ENCODE measurements at places on chromosomes 13 and 19. TPM values are rescaled to one million over a fixed set of nuclear protein-coding genes. Genes with fewer than 3 reads are reported as not detected.

Gene CEACAM20
- 0.28 TPM for total RNA-seq

Gene SYNE4
- total RNA-seq: 19.7 TPM

Gene DBP
- total RNA-seq: 4.9 TPM

DNA sequence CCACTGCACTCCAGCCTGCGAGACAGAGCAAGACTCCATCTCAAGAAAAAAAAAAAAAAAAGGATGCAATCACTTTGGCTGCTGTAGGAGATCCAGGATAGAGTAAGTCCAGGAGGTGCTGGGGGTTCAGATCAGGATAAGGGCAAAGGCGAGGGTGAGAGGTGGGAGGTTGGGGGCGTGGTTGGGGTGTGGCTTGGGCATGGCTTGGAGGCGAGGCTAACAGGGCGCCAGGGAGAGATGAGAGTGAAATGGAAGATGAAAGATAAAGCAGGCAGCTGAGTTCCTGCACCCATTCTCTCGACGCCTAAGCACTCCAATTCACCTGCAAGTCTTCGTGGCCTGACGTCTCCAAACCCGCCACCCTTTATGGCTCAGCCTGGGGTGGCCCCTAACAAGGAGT, 25.0 kb upstream of the ZNRF4 start:
- no peaks in the 10 kb centered on the region for H3K4me1 ChIP-seq
- peaks cover 43% of the 10 kb centered on the region for H3K27me3 ChIP-seq
- no peak overlapping the region for H3K4me3 ChIP-seq
- no peak overlapping the region for H3K27ac ChIP-seq
- H3K36me3 ChIP-seq: no peaks in the 10 kb centered on the region
- no peak for DNase-seq

GRCh38 chr13:99269627-99270241, 11.6 kb upstream of the GPR18 start:
- DNase-seq: no peak
- no peaks in the 10 kb centered on the region for H3K27me3 ChIP-seq
- no peak overlapping the region for H3K4me3 ChIP-seq
- no peaks in the 10 kb centered on the region for H3K36me3 ChIP-seq
- no peaks in the 10 kb centered on the region for H3K4me1 ChIP-seq

DNA sequence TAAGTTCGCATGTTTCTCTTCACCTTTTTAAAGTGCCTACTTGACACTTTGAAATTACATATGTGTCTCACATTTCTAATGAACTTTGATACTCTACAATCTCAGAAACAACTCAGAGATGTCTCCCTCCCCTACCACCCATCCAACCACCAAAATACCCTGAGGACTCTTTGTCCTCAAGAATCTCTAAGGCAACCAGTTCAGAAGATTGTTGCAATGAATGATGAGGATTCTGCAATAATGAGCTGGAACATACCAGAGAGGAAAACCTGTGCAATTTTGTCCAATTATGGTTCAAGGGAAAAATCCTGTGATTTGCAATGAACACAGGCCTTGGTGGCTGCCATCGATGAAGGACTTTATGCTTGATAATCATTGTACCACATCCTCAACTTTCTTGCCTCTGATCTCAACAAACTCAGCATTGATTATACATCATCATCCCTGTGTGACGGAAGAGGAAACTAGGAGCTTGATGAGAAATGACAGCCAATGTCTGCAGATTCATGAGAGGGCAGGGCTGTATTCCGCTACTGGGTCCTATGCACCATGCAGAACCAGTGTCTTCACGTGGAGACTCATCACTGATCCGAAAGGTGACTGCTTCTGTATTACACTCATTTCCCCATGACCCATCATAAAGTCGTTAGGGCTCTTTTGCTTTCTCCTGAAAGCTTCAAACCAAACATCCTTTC, 1.1 kb downstream of the FPR1 start:
- no peaks in the 10 kb centered on the region for H3K36me3 ChIP-seq
- no peak overlapping the region for H3K27ac ChIP-seq
- H3K27me3 ChIP-seq: no peaks in the 10 kb centered on the region
- H3K4me1 ChIP-seq: no peaks in the 10 kb centered on the region
- no peak overlapping the region for H3K4me3 ChIP-seq

DNA sequence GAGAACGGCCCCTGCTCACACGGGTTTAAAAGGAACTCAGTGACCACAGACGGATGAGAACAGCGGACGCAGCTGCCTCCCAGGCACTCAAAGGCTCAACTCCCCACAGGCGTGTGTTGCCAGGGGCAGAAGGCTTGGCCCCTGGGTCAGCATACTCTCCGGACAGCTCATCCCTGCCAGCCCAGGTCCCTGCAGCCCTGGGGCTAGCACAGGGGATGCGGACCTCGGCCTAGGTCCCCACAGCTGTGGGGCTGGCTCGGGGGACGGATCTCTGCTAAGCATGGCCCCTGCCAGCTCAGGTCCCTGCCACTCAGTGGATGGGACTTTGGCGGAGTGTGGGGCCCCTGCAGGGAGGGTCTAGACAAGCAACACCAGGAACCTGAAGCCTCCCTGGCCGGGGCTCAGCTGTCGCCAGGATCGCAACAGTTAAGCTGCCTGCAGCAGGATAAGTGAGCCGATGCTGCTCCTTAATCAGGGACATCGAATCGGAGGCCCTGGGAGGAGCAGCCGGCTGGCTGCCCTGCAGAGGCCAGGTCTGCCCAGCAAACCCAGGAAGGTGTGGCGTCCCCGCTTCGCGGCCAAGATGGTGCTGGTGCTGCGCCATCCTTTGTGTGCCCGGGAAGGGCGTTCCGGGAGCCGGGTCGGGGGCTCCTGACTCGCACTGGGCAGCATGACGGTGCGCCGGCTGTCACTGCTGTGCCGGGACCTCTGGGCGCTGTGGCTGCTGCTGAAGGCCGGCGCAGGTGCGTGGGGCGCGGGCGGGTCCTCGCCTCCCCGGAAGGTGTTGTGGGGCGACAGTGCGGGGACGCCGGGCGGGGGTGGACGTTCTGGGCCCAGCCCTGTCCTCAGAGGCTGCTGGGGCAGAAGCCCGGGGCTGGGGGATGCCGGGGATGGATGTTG, 32.5 kb downstream of the MCF2L start:
- no peaks in the 10 kb centered on the region for H3K4me1 ChIP-seq
- DNase-seq: peak; percentile 58
- H3K27ac ChIP-seq: no peak overlapping the region
- H3K36me3 ChIP-seq: peaks cover 7% of the 10 kb centered on the region
- no peaks in the 10 kb centered on the region for H3K27me3 ChIP-seq

GRCh38 chr13:41457589-41458186, 338 bp downstream of the RGCC start:
- no peak overlapping the region for H3K27ac ChIP-seq
- DNase-seq: peak; percentile 4
- peak overlapping the region; percentile 71 for H3K4me3 ChIP-seq
- no peaks in the 10 kb centered on the region for H3K27me3 ChIP-seq
- H3K4me1 ChIP-seq: no peaks in the 10 kb centered on the region

GRCh38 chr13:92896842-92897241, 329.8 kb upstream of the GPC6 start:
- no peaks in the 10 kb centered on the region for H3K27me3 ChIP-seq
- H3K4me1 ChIP-seq: no peaks in the 10 kb centered on the region
- H3K36me3 ChIP-seq: no peaks in the 10 kb centered on the region
- no peak overlapping the region for H3K4me3 ChIP-seq

- no peaks in the 10 kb centered on the region for H3K36me3 ChIP-seq
- no peak overlapping the region for H3K4me3 ChIP-seq
- peaks cover 28% of the 10 kb centered on the region for H3K27me3 ChIP-seq
- H3K27ac ChIP-seq: no peak overlapping the region
Measured at GRCh38 chr19:42989851-42990250, 36.4 kb downstream of the PSG11 start.

GRCh38 chr13:31930490-31930889, 101.1 kb upstream of the FRY start:
- no peak overlapping the region for H3K27ac ChIP-seq
- H3K36me3 ChIP-seq: peaks cover 5% of the 10 kb centered on the region
- no peak for DNase-seq
- H3K4me3 ChIP-seq: no peak overlapping the region

DNA sequence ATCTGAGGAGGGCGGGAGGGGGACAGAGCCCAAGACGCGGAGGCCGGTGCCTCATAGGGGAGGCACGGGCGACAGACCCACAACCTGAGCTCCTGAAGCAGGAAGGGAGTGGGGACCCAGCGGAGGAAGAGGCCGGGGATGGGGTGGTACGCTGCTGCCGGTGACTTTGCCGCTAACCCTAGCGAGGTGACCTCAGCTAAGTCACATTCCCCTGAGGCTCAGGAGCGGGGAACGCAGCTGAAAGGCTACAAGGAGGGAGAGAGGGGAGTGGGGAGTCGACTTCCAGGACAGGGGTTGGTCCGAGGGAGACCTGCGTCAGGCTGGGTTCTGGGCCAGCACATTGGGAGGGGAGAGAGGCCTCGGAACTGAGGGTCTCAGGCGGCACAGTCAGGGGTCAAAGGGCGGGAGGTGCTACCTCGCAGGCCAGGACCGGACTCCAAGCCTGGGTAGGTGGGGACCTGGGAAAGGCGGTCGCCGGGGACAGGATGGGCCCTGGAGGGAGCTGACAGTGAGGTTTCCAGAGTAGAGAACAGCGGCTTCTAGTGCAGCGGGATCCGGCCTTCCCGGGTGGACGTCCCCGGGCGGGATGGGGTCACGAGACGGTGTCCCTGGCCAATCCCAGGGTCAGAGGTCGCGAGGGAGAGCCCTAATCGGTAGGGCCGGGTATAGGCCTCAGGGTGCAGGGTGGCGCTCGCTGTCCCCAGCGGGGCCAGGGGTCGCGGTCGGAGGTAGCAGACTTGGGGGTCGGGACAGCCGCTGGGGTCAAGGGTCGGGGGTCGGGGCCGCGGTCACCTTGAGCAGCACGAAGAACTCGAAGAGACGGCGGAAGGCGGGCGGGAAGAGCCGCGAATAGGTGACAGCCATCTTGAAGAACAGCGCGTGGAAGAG, 699 bp downstream of the TMEM259 start:
- H3K27me3 ChIP-seq: no peaks in the 10 kb centered on the region
- DNase-seq: no peak
- peak overlapping the region; percentile 87 for H3K4me3 ChIP-seq
- H3K27ac ChIP-seq: peak overlapping the region; percentile 82
- peaks cover 20% of the 10 kb centered on the region for H3K4me1 ChIP-seq
- H3K36me3 ChIP-seq: peaks cover 56% of the 10 kb centered on the region

- H3K4me3 ChIP-seq: peak overlapping the region; percentile 67
- no peaks in the 10 kb centered on the region for H3K27me3 ChIP-seq
Measured at GRCh38 chr13:98482476-98483444, 94.1 kb downstream of the STK24 start.

Gene USHBP1
- total RNA-seq: 0.26 TPM

DNA sequence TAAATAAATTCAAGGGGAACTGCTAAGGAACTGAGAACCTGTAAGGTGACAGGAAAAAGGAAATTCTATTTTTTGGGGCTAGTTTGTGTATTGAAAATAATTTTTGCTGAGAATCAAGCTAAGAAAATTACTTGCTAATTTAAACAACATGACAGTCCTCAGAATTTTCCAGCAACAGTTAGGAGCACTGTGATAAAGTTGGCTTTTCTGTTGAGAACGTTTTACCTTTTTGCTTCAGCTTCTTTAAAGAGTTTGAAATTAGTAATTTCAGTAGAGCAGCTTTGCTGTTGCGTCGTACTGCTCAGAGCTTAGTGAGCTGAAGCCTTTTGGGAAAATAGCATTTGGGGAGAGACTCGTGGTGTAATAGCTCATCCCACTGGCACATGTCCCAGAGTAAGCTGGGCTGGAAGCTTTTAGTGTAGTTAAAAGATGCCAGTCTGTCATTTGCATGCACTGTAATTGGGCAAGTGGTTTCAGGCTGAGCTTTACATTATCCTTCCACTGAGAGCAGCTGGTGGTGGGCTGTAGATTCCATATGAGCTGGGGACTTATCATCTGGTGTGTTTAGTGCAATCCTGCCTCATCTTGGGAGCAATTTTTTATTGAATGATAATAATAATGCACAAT, 69.8 kb downstream of the LRCH1 start:
- H3K4me1 ChIP-seq: peaks cover 50% of the 10 kb centered on the region
- DNase-seq: no peak
- H3K27ac ChIP-seq: no peak overlapping the region
- H3K4me3 ChIP-seq: no peak overlapping the region

DNA sequence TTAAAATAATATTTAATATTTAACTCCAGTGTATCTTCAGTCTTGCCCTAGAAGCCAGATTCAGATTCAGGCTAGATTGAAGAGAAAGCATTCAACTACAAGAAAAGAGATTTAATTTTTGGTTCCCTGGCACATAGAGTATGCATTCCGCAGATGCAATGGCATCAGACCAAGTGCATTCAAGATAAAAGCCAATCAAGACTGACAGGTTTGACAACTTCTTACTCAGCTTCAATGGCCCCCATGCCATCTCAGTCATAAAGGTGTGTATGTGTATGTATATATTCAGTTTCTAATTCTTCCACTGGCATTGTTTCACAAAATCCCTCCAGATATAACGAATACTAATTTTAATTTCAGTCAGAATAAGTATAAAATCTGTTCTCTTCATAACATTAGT, 650.8 kb upstream of the GPC6 start:
- H3K27me3 ChIP-seq: no peaks in the 10 kb centered on the region
- H3K36me3 ChIP-seq: no peaks in the 10 kb centered on the region
- H3K27ac ChIP-seq: no peak overlapping the region
- H3K4me1 ChIP-seq: no peaks in the 10 kb centered on the region

DNA sequence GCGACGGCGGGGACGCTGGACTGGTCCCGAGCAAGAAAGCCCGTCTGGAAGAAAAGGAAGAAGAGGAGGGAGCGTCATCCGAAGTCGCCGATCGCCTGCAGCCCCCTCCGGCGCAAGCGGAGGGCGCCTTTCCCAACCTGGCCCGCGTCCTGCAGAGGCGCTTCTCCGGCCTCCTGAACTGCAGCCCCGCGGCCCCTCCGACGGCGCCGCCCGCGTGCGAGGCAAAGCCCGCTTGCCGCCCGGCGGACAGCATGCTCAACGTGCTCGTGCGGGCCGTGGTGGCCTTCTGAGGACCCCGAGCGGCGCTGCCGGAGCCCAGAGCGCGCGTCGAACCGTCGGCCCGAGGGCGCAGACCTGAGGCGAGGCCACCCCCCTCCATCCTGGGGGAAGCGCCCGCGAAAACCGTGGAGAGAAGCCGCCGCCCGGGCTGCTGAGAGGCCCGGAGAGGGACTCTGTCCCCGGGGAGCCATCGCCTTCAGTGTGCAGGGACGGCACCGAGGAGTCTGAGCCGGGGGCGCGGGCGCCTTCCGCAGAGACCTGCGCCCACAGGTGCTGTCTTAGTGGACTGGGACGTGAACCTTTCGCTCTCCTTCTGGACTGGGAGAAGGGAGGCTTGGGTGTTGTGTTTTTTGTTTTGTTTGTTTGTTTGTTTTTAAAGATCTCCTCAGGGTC, 3.5 kb downstream of the IER2 start:
- DNase-seq: no peak
- H3K27ac ChIP-seq: peak overlapping the region; percentile 100
- H3K4me3 ChIP-seq: peak overlapping the region; percentile 94
- peaks cover 78% of the 10 kb centered on the region for H3K36me3 ChIP-seq

GRCh38 chr13:113817860-113818691, 45.8 kb downstream of the GAS6 start:
- no peak overlapping the region for H3K27ac ChIP-seq
- no peaks in the 10 kb centered on the region for H3K27me3 ChIP-seq
- no peak for DNase-seq
- H3K4me1 ChIP-seq: no peaks in the 10 kb centered on the region
